ENCODE measurements at places on chromosomes 6 and 20. TPM values are rescaled to one million over a fixed set of nuclear protein-coding genes. Genes with fewer than 3 reads are reported as not detected.

Gene PI3
- total RNA-seq: not detected

Gene HBS1L
- total RNA-seq: 82.6 TPM

Gene SMOC2
- 0.14 TPM for total RNA-seq

- DNase-seq: no peak
Observed at GRCh38 chr6:32974541-32975308, 6.3 kb downstream of the BRD2 start.

- no peak for DNase-seq
Observed at GRCh38 chr6:111993342-111993741, 60.6 kb upstream of the CCN6 start.

GRCh38 chr20:8361006-8361652 is 229.1 kb downstream of the PLCB1 start:
- DNase-seq: no peak

- DNase-seq: no peak
Observed at GRCh38 chr6:161151660-161152526, 122.0 kb downstream of the AGPAT4 start.

DNA sequence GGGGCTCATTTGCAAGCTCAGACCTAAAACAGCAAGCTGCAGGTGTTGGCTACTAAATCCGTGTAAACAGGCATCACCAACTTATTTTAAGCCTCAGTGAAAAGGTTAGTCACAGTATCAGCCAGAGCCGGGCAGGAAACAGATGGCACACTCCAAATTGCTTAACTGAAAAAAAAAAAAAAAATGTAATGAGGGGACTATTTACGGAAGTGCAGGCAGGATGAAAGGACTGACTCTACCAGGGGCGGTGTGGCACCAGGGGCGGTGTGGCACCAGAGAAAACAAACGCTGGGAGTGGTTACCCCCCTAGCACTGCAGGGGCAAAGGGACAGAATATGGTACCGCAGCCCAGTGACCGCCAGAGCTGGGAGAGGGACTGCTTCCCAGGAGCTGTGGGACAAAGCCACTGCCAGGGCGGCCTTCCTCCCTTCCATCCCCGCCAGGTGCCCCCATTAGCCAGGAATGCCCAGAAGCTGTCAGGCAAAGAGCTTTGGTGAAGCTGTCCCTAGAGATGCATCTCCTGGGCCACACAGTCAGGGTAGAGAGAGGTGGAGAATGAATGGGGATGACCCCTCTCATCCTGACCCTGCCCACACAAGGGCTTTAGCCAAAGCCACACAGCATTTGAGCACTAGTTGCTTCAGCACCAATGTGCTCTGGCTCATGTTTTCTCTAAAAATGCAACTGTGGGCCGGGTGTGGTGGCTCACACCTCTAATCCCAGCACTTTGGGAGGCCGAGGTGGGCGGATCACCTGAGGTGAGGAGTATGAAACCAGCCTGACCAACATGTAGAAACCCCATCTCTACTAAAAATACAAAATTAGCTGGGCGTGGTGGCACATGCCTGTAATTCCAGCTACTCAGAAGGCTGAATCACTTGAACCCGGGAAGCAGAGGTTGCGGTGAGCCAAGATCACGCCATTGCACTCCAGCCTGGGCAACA is 39.6 kb upstream of the GFOD1 start:
- no peak for DNase-seq

DNA sequence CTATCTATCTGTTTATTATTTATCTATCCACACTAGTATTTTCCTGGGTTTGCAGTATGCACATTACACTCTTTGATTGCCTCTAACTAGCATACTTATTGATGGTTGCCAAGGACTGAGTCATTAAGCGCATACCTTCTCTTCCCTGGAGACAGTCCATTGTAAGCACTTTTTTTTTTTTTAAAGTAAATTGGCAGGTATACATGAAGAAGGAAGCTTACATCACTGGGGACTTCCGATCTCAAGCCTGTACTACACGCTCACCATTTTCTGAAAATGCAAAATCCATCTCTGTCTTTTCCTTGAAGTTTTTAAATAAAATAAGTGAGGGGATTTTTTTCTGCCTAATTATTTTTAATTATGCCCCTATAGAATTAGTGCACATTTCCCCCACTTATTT is 63.5 kb downstream of the HMGN3 start:
- no peak for DNase-seq

Measured in neural crest cell (in vitro differentiated cells).